ENCODE measurements at places on chromosomes 7 and 10.

DNA sequence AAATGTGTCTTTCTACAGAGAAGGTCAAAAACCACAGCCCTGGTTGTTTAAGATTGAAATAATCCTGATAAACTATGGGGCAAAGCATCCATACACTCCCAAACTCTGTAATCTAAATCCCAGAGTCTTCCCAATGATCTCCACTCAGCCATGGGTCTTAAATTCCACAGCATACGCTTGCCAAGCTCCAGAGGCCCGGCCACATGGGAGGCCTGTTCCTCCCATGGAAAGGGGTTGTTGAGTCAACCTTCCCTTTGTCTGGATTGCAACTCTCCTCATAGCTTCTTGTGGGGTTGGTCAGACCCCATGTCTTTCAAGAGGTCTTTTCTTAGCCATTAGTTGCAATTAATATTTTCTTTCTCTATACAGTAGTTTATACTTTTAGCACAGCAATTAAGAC, 718 bp upstream of the STEAP4 start:
- DNase-seq: no peak

DNA sequence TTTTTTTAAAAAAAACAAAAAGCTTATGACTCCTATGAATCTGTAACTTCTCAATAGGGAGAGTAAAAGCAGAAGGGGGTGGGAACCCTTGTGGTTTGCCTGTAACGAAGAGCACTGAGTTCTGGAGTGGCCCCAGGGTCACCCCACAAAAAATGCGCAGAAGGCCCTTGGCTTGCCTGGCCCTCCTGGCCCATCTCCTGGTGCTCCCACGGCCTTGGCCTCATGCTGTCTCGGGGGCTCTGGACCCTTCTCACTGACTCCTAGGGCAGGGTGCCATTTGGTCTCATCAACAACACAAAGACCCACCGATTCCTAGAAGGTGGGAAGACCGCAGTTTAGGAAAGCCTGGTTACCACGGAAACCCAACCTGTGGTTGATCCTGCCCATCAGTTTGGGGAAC, 40.8 kb downstream of the ZNF467 start:
- DNase-seq: no peak

DNA sequence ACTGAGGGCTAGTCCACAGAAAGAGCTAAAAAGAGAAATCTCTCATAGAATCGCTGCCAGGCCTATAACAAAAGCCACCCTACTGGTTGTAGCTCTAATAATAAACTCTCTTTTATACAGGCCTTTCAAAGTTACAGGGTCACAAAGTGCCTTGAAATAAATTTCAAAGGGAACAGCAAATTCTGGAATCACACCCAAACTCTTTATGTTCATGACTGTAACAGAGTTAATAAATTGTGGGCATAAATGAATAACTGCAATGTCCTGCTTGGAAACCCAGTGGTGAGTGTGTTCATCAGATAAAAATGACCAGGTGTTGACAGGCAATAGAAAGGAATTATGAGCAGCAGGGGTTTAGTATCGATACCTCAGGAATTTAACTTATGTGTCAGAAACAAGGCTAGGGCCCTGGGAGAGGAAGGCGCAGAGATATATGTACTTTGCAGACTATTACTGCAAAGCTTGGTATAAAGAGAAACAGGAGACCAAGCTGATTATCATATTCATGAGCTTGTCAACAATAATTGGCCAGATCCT, 9.3 kb downstream of the CDC14C start:
- DNase-seq: no peak

- DNase-seq: no peak
Observed at GRCh38 chr7:1151653-1152425, 8.2 kb downstream of the ZFAND2A start.

- no peak for DNase-seq
Observed at GRCh38 chr10:50231515-50232260, 19.6 kb downstream of the ASAH2 start.

- no peak for DNase-seq
Observed at GRCh38 chr10:60589376-60589775, 188.9 kb upstream of the CDK1 start.

- no peak for DNase-seq
Observed at GRCh38 chr10:112949143-112949823, 764 bp upstream of the TCF7L2 start.

DNA sequence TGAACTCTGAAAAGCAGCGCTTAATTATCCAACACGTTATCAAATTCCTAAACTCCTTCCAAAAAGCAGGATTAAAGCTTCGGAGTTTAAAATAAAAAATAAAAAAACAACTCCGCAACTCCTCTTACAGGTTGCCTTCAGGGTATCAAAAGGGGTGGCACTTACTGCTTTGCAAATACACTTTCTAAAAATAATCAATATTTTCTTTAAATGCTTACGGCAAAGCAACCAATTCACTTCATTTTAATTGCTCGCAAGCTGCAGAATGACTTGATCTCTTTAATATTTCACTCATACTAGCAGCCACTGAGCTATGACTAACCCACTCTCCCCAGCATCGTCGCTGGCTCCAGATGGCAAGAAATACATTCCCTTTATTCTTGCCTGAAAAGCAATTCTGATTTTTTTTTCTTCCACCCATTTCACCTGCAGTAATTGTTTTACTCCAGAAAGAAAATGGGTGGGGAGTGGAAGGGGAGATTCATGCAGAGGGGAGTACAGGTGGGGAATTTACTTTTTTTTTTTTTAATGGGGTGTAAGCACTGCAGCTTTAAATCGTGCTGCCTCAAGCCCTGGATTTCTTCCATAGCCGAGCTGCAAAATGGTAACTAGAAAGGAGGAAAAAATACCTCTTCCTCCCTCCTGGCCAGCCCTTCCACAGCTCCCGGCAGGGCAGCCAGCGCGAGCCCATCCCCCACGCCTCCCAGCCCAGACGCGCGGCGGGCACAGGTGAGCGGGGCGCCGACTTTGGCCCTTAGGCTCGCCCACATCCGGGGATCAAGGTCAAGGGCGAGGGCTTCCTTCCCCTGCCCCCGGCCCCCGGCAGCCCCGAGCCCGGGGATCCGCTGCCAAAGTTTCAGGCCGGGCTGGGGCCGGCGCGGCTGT, 54.2 kb upstream of the FHIP2A start:
- no peak for DNase-seq

DNA sequence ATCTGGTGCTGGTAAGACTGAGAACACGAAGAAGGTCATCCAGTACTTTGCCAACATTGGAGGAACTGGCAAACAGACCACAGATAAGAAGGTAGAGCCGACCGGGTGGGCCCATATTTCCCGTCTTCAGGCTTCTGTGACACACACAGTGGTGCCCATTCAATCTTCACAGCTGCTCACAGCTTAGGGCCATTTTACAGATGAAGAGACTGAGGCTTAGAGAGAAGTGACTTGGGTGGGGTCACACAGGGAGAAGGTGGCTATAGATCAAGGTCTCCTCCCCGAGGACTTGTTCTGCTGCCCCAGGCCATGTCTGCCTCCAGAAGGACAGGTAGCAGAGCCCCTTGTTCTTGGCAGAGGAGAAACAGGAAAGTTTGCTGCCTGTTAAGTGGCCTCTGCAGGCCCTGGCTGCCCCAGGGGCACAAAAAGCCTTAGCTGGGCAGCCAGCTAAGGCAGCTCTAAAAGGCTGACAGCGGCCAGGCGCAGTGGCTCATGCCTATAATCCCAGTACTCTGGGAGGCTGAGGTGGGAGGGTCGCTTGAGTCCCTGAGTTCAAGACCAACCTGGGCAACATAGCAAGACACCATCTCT, 22.6 kb upstream of the MYH16 start:
- DNase-seq: no peak

DNA sequence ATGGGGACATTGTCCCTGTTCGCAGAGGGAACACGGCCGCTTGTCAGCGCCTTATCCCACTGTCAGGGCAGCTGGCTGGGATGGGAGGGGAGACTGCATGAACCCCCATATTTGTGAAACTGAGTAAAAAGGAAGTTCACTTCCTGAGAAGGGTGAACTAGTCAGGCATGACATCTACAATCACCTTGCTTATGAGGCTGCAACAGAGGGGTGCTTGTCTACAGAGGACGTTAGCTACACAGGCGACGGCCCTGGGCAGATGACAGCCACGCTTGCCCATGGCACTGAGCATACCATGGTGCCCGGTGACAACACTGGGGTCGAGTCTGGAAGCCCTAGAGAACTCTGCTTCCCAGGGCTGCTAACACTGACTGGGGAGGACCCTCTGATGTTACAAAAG, 46.0 kb upstream of the KDM7A start:
- DNase-seq: no peak

GRCh38 chr7:16529697-16530096, 3.1 kb downstream of the LRRC72 start:
- no peak for DNase-seq

GRCh38 chr10:58436071-58436470, 50.9 kb downstream of the TFAM start:
- DNase-seq: no peak

DNA sequence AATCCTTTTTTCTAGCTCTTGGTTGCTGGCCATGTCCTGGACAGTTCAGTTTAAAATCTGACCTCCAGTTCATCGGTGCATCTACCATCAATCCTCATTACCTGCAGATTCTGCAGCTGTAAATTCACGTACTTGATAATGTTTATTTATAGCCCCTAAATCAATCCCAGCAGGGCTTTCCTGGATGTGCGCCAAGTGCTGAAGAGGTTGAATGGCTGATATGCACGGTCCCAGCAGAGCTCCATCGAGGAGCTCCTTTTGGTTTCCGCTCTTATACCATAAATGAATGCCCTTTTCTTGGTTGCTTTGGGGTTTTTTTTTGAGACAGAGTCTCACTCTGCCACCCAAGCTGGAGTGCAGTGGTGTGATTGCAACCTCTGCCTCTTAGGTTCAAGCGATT, 91.2 kb upstream of the CCZ1B start:
- no peak for DNase-seq

DNA sequence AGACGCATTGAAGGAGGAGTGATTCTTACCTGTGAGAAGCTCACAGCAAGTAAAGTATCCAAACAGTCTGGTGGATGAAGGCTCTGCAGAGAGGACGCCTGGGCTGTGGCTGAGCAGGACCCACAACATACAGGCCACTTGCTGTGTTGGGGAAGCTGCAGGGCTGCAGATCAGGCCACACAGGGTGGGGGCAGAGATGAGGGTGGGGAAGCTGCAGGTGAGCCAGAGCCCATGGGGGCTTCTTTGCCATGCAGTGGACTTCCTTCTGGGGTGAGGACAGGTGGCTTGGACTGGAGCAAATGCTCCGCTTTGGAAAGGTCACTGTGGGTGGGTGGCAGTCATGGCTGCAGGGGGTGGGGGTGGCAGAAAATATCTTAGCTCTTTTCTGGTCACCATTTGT, 214.8 kb downstream of the GLRX3 start:
- no peak for DNase-seq

DNA sequence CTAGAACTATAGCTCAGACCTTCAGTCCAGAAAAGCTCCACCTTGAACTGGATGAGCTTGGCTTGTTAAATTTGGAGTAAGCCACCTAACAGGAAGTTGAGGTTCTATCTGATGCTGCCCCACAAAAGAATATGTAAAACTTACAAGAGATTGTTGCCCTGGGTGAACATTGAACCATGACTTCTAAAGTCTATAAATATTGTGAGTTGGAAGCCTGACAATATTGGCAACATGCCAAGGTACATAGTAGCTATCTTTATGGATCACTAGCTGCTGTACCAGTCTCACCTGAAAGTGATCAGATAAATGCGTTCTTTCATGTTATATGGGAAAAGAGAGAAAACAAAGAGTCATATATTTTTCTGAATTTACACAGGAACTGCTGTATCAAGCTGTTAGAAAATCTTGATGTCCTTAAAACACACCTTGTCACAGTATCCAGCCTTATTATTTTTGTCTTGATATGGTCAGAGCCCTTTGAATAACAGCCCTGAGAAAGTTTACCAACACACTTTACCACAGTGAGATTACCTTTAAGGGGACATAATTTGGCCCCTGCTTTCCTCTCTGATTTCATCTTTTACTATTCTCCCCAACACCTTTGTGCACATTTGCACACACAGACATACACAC, 92.0 kb downstream of the LSMEM1 start:
- DNase-seq: no peak

GRCh38 chr10:23331567-23332301, 12.9 kb downstream of the C10orf67 start:
- DNase-seq: no peak

- DNase-seq: no peak
Observed at GRCh38 chr7:133698127-133698526, 429.0 kb upstream of the LRGUK start.

DNA sequence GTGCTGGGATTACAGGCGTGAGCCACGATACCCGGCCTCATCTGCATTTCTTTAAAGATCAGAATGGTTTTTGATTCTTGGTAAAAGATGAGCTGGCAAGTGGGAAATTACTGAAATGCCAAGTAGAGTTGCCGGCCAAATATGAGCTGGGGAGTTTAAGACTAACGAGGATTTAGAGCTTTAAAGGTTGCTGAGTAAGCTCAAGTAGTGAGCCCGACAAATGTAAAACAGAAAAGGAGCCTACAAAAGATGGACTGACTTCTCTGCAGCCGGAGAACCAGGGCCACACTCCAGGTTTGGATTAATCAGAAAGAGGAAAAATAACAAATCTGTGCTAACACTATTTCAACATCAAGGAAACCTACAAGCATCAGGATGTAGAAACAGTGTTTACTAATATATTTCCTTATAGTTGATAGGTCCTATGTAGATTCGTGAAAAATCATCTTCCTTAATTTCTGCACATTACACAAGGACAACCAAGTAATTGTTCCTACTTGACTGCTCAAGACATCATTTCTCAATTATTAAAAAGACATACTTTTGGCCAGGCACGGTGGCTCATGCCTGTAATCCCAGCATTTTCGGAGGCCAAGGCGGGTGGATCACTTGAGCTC, 49.6 kb downstream of the MPP7 start:
- no peak for DNase-seq

GRCh38 chr10:124645467-124646095, 98.6 kb downstream of the FAM53B start:
- DNase-seq: no peak

GRCh38 chr7:116560021-116560970, 35.5 kb downstream of the CAV1 start:
- DNase-seq: no peak

DNA sequence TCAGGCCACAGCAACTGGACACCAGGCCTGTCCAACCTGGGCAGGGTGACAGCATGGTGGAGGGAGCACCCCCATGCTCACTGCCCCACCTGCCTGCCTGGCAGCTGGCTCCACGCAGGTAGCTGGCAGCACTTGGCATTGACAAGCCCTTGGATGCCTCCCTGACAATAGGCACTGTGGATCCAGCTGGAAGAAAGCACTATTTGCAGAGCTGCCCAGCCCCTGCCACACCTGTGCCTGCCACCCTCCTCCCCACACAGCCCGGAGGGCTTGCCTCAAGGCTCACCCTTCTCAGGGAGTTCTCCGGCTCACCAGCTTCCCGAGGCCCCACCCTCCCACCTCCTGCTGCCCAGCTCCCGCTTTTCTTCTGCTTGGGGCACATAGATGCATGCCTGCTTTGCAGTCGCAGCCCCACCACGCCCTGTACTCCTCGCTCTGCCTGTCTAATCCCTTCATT, 160.1 kb downstream of the NEURL1 start:
- DNase-seq: no peak

GRCh38 chr10:131174651-131175540, 136.6 kb downstream of the TCERG1L start:
- DNase-seq: no peak

- DNase-seq: no peak
Observed at GRCh38 chr10:15606377-15606776, 113.3 kb downstream of the ITGA8 start.
